ENCODE measurements at places on chromosomes 16 and 17.
A peak's percentile ranks its signal among the peaks of the same experiment; 100 is the strongest.

DNA sequence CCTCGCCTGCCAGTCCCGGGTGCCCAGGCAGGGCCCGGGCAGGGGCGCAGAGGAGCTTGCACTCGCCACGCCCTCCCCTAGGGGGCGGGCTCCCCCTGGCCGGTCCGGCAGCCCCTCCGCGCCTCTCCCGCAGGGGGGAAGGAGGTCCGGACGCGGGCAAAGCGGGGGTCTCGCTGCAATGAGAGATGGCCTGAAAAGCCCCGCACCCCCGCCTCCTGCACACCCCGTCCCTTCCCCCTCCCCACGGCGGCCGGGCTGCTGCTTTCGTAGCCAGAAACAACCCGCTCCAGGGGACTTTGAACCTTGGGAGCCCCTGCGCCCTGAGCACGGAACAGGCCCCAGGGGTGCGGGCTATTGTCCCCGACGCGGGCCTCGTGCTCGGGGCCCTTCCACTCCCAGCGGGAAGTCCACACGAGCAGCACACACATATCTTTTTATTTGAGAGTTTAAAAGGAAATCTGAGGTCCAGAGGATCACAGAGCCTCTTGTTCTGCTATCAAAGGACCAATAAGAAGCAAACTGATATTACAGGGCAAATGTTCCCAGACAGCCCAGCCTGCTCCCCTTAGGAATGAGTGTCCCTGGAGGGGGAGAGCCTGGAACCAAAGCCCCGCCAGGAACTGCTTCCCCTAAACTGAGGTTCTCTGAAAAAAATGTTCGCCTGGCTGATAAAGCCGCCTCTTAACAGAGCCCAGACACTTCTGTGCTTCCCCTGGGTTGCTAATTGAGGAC lies 5.8 kb upstream of the CBX4 start:
- no peaks in the 10 kb centered on the region for H3K36me3 ChIP-seq
- peaks cover 89% of the 10 kb centered on the region for H3K27me3 ChIP-seq

- H3K27me3 ChIP-seq = no peaks in the 10 kb centered on the region
- peaks cover 3% of the 10 kb centered on the region for H3K4me1 ChIP-seq
- DNase-seq = no peak
- no peak overlapping the region for H3K27ac ChIP-seq
- no peak overlapping the region for H3K4me3 ChIP-seq
Observed at GRCh38 chr17:2136241-2136640, 81.3 kb downstream of the HIC1 start.

- H3K27me3 ChIP-seq = no peaks in the 10 kb centered on the region
- H3K36me3 ChIP-seq = no peaks in the 10 kb centered on the region
Observed at GRCh38 chr17:54537656-54538055, 363.0 kb upstream of the TOM1L1 start.

DNA sequence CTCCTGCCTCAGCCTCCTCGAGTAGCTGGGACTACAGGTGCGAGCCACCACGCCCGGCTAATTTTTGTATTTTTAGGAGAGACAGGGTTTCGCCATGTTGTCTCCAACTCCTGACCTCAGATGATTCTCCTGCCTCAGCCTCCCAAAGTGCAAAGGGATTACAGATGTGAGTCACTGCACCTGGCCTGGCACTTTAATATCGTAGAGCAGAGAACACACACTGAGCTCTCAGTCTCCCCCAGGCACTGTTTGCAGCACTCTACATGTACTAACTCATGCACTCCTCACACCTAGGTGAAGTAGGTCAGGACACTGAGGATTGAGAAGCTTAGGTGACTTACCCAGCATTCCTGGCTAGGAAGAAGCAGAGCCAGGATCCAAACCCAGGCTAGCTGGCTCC lies 15.0 kb downstream of the C17orf100 start:
- no peaks in the 10 kb centered on the region for H3K4me1 ChIP-seq
- no peaks in the 10 kb centered on the region for H3K36me3 ChIP-seq
- peaks cover 37% of the 10 kb centered on the region for H3K27me3 ChIP-seq
- DNase-seq = no peak

DNA sequence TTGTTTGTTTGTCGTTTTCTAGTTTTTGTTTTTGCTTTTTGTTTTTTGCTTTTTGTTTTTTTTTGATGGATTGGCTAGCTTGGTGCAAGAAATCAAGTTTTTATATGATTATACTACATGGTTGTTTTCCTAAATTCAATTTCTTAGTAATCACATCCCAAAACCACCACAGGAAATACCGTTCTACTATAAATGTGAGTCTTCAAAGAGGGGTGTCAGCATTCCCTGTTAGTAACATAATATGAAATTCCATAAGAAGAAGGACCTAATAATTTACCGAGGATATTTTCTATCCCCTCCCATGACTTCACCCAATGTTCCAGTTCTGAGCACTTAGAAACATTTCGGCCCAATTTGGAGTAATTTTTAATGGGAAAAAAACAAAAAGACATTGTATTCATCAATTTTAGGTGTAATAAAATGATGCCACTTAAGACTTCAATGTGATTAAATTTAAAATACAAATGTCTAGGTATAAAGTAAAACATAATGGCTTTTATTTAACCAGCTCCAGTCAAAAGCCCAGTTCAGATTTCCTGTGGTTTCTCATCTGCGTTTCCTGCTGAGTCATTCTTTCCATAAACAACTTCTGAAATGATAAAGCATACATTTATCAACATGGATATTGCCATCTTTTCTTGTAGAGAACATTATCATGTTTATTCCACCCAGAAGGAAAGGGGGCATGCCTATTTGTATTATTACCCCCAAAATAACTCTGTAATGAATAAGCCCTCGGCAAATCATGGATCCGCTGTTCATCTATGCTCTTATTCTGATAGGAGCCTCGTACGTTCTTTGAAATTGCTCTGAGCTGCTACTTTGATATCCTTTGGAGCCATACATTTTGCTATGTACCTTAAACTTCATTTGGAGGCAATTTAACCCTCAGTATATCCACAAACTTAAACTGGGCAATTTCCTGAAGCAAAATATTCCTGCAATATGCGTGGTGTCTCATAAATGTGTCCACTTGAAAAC lies 28.1 kb downstream of the HSBP1 start:
- no peaks in the 10 kb centered on the region for H3K4me1 ChIP-seq
- no peak overlapping the region for H3K27ac ChIP-seq
- H3K36me3 ChIP-seq = no peaks in the 10 kb centered on the region
- H3K27me3 ChIP-seq = no peaks in the 10 kb centered on the region
- DNase-seq = no peak

GRCh38 chr17:81927152-81927652 lies 333 bp downstream of the MAFG start:
- peak overlapping the region; percentile 94 for H3K27ac ChIP-seq
- DNase-seq = no peak
- peaks cover 34% of the 10 kb centered on the region for H3K27me3 ChIP-seq
- H3K4me3 ChIP-seq = peak overlapping the region; percentile 92
- peaks cover 11% of the 10 kb centered on the region for H3K4me1 ChIP-seq
- H3K36me3 ChIP-seq = peaks cover 8% of the 10 kb centered on the region

DNA sequence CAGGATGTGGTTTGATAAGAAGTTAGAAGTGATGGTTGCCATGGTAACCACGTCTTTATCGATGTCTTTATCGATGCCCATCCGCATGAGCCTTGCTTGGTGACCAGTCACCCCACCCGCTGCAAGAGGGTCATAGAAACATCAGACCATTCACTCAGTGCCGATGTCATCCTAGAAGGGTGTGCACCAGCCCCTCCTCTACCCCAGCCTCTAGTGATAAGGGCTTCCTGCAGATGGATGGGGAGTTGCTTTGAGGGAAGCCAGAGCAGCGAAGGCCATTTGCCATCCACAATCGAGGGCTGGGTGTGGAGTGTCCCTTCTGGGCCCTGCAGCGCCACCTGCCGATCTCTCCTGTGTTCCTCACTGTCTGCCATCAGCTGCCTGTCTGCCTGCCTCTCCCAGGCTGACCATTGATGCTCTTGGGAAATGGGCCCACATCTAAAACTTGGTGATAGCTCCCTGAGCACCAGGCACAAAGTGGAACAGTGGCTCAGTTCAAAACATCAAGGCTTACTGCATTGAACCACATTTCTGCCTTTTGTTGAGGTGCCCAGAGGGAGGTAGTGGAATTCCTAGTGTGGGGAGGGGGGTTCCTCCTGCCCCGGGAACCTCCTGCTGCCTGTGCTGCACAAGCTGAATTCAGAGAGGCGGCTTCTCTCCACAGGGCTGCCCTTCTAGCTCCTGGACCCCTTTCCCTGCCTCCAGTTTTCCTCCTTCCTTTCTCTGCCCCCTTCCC lies 8.9 kb downstream of the CALB2 start:
- H3K27me3 ChIP-seq = peaks cover 40% of the 10 kb centered on the region
- DNase-seq = no peak
- H3K27ac ChIP-seq = no peak overlapping the region
- no peaks in the 10 kb centered on the region for H3K36me3 ChIP-seq
- H3K4me3 ChIP-seq = no peak overlapping the region
- H3K4me1 ChIP-seq = no peaks in the 10 kb centered on the region

- no peaks in the 10 kb centered on the region for H3K4me1 ChIP-seq
- H3K4me3 ChIP-seq = no peak overlapping the region
- H3K27me3 ChIP-seq = no peaks in the 10 kb centered on the region
- no peak for DNase-seq
Observed at GRCh38 chr16:89761304-89761922, 40.1 kb downstream of the ZNF276 start.

DNA sequence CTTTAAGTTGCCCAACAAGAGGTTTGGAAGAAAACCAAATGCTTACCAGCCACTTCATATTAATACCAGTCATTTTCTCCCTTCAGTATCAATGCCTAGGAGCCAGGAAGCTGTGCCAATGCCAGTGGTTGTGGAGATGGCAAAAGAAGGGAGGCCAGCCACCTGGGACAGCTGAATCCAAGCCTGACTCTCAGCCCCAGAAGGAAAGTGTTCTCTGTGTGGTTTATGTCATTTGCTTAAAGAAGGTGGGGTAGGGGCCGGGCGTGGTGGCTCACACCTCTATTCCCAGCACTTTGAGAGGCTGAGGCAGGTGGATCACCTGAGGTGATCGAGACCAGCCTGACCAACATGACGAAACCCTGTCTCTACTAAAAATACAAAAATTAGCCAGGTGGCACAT lies 13.4 kb downstream of the C17orf78 start:
- no peaks in the 10 kb centered on the region for H3K36me3 ChIP-seq
- no peak overlapping the region for H3K4me3 ChIP-seq
- no peak for DNase-seq
- H3K4me1 ChIP-seq = peaks cover 4% of the 10 kb centered on the region
- no peak overlapping the region for H3K27ac ChIP-seq
- H3K27me3 ChIP-seq = no peaks in the 10 kb centered on the region

GRCh38 chr16:78552106-78552675 lies 452.7 kb downstream of the WWOX start:
- H3K4me1 ChIP-seq = no peaks in the 10 kb centered on the region
- H3K36me3 ChIP-seq = no peaks in the 10 kb centered on the region
- H3K4me3 ChIP-seq = no peak overlapping the region
- DNase-seq = no peak
- no peaks in the 10 kb centered on the region for H3K27me3 ChIP-seq

DNA sequence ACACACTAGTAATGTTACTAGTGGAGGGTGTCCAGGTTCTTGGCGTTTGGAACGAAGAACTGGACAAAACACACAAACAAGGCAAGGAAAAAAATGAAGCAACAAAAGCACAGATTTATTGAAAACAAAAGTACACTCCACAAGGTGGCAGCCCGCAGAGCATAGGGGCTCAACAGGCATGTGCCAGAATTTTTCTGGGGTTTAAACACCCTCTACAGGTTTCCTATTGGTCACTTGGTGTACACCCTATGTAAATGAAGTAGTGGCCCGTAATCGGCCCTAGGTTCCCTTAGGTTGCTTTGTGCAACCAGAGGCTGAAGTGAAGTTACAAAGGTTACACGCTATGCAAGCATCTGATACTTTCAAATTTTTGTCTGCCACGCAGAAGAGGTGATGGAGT lies 8.1 kb downstream of the OR2C1 start:
- no peaks in the 10 kb centered on the region for H3K4me1 ChIP-seq
- H3K27ac ChIP-seq = no peak overlapping the region
- DNase-seq = no peak
- peaks cover 2% of the 10 kb centered on the region for H3K36me3 ChIP-seq

- no peak for DNase-seq
- H3K4me1 ChIP-seq = no peaks in the 10 kb centered on the region
- H3K4me3 ChIP-seq = no peak overlapping the region
- peaks cover 7% of the 10 kb centered on the region for H3K27me3 ChIP-seq
Observed at GRCh38 chr17:6279659-6280058, 155.3 kb downstream of the AIPL1 start.

DNA sequence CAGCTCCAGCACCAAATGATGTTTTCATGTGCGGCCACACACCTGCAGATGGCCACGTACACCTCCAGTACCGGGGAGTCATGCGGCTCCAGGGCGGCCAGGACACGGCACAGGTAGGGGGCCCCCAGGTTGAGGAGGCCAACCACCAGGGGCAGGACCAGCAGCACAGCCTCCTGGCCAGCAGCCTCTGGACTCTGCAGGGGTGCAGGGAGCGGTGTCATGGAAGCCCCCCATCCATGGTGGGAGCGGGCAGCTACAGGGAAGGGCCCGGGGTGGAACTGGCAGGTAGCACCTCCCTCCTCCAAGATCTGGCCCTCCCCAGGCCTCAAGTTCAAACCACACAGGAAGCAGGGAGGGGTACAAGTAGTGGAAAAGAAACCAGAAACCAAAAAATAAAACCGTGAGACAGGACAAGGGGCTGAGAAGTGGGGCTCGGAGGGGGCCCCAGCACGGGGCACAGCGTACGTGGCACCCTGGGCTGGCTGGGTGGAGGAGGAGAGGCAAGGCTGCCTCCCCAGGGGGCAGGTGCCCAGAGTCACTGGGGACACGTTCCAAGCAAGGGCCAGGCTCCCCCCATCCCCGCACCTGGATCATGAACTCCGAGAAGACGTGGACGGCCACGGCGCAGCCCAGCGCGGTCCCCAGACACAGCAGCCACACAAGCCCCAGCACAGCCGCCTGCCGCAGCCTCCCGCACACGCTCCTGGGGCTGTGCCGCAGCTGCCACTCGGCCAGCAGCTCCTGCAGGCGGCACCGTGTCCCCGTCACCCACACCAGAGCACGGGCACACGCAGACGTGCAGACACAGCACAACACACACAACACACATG lies 7.4 kb downstream of the TMC6 start:
- peaks cover 18% of the 10 kb centered on the region for H3K4me1 ChIP-seq
- no peak overlapping the region for H3K27ac ChIP-seq
- H3K36me3 ChIP-seq = no peaks in the 10 kb centered on the region
- no peaks in the 10 kb centered on the region for H3K27me3 ChIP-seq

GRCh38 chr17:75927286-75927922 lies 13.4 kb downstream of the FBF1 start:
- H3K27me3 ChIP-seq = no peaks in the 10 kb centered on the region
- H3K27ac ChIP-seq = no peak overlapping the region
- no peaks in the 10 kb centered on the region for H3K4me1 ChIP-seq
- no peak overlapping the region for H3K4me3 ChIP-seq

Data from tibial artery (tissue), 4 donors.